ENCODE measurements at places on chromosomes 1 and 21.

DNA sequence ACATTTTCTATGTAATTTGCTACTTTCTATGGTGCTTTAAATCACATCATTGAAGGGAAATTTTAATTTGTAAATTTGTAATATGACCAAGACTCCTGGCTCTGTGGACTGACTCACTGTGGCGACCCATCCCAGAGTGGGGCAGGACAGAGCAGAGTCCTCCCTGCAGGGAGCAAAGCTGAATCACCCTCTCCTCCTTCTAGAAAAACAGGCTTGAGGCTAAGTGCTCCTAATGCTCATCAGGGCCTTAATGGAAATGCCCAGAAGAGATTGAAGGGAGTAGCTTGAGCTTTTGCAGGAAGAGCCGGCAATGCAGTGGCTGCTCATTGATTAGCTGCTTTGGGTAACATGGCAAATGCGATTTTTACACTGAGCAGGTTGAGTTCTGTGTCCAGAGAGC, 16.8 kb downstream of the S100A10 start:
- no peaks in the 10 kb centered on the region for H3K27me3 ChIP-seq
- peak overlapping the region; percentile 38 for H3K27ac ChIP-seq
- peaks cover 8% of the 10 kb centered on the region for H3K36me3 ChIP-seq
- H3K4me3 ChIP-seq, result no peak overlapping the region
- DNase-seq, result no peak

DNA sequence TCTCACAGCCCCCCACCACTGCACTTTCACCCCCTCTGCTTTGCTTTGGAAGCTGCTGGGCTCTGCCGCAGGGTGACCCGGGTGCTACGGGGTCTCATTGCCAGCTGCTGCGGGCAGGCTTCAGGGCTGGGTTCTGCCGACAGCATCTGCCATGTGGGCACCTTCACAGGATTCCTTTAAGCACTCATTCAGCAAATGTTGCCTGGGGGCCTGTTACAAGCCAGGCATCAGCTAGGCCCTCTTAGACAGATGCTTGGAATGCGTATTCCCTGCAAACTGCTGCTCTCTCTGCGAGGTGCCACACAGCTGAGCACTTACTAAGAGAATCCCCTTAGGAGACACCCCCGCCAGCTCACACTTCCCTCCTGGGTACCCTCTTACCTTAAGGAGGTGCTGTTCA, 29.2 kb downstream of the COL16A1 start:
- H3K36me3 ChIP-seq, result no peaks in the 10 kb centered on the region
- peaks cover 15% of the 10 kb centered on the region for H3K4me1 ChIP-seq
- no peak for DNase-seq
- H3K27ac ChIP-seq, result no peak overlapping the region

DNA sequence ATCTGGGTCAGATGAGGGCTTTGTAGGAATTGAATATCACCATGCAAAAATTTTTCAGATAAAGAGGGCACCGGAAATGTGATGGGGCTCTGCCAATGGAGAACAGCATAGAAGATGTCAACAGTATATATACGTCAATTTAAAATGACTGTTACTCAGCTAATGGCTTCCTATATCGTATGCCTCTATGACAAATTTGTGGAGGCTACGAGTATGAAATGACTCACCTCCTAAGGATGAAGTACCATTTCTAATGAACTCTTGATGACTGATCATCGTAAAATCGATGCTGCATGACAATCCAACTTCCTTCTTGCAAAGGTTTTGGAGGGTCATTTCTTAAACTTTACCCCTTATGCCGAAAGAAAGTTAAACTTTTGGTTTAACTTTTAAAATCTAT, 450.3 kb upstream of the ZP4 start:
- no peaks in the 10 kb centered on the region for H3K27me3 ChIP-seq
- H3K27ac ChIP-seq, result no peak overlapping the region
- H3K4me3 ChIP-seq, result no peak overlapping the region

GRCh38 chr1:108719656-108720435, 7.1 kb downstream of the FNDC7 start:
- H3K27me3 ChIP-seq, result no peaks in the 10 kb centered on the region
- H3K4me1 ChIP-seq, result no peaks in the 10 kb centered on the region
- no peaks in the 10 kb centered on the region for H3K36me3 ChIP-seq
- H3K4me3 ChIP-seq, result no peak overlapping the region
- DNase-seq, result no peak

DNA sequence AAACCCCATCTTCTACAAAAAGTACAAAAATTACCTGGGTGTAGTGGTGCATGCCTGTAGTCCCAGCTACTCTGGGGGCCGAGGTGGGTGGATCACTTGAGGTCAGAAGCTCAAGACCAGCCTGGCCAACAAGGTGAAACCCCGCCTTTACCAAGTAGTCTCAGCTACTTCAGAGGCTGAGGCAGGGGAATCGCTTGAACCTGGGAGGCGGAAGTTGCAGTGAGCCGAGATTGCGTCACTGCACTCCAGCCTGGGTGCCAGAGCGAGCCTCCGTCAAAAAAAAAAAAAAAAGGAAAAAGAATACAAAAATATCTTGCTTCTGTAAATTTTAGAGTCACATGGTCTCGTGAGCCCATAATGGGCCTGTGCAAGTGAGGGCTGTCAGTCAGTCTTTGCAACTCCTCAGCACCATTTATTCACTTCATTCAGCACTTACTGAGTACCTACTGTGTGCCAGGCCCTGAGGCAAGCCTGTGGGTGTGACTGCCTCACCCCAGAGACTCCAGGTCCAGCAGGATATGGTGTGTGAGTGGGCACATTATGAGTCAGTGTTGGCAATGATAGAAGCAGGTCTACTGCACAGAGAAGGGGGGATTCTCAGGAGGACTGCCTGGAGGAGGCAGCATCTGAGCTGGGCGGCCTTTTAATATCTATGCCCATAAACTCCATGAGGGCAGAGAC, 46.8 kb upstream of the TARDBP start:
- no peak overlapping the region for H3K4me3 ChIP-seq
- H3K27me3 ChIP-seq, result no peaks in the 10 kb centered on the region
- peak overlapping the region; percentile 42 for H3K27ac ChIP-seq
- no peak for DNase-seq

- no peaks in the 10 kb centered on the region for H3K27me3 ChIP-seq
- H3K36me3 ChIP-seq, result no peaks in the 10 kb centered on the region
- H3K27ac ChIP-seq, result no peak overlapping the region
- no peak for DNase-seq
- H3K4me3 ChIP-seq, result no peak overlapping the region
- no peaks in the 10 kb centered on the region for H3K4me1 ChIP-seq
Observed at GRCh38 chr1:107095647-107096046, 39.2 kb downstream of the PRMT6 start.

- H3K4me1 ChIP-seq, result peaks cover 70% of the 10 kb centered on the region
- H3K36me3 ChIP-seq, result no peaks in the 10 kb centered on the region
- H3K27me3 ChIP-seq, result no peaks in the 10 kb centered on the region
- H3K27ac ChIP-seq, result peak overlapping the region; percentile 92
Observed at GRCh38 chr1:12477314-12477713, 140.7 kb downstream of the DHRS3 start.

All from esophagus squamous epithelium (tissue), 5 donors.